RPMI8226 (cell line): ENCODE measurements at places on chromosomes 6 and 20.

- DNase-seq: no peak
Measured at GRCh38 chr20:58883241-58883691, 30.8 kb downstream of the GNAS start.

DNA sequence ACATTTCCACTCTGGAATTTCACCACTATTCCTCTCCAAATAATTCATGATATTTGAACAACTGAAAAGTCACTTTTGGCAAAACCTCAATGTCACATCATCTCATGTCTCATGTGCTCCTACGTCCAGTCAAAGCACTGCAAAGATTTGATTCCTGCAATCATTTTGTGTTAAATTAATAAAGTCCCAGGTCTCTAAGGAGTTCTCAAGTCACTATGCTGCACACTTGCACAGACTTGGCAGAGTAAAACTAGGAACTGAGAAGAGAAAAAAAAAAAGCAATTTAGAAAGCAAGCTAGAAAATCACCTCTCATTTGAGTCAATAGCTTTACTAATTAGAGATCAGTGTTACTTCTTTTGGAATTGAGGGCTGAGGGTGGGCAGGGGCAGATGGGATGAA, 11.2 kb downstream of the TBX18 start:
- no peak for DNase-seq

- no peak for DNase-seq
Measured at GRCh38 chr20:1491281-1491840, at the start of gene SIRPB2. SIRPB2 (minus strand) TSS chr20:1491420; CDS start chr20:1491359, 61 bp downstream.

- DNase-seq: no peak
Measured at GRCh38 chr6:101912311-101912710, 518.8 kb downstream of the GRIK2 start.

DNA sequence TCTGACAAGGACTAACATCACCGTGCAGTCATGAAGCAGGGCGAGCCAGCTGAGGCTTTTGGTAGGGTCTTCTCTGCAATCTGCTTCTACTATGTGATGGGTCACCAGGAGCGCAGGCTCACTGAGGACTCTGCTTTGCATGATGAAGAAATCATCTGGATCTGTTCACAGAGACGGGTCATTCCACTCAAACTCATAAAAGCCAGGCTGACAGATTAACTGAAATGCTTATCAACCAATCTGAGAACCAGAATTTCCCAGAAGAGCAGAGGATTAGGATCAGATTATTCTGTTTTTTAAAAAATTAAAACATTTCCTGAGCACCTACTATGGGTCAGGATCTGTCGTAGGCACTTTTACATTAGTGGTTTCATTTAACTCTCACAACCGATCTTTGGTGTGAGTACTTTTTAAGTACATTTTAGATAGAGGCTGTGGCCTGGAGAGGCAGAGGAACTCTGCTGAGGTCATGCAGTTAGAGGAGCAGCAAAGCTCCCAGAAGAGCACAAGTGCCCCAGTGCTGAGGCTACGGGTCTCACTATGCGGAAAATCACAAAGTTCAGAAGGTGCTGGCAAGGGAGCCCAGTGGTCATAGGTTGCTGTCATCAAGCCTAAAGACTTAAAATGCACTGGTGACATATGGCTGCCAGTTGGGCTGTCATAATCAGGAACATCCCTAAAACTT, 109.1 kb downstream of the BACH2 start:
- DNase-seq: no peak

DNA sequence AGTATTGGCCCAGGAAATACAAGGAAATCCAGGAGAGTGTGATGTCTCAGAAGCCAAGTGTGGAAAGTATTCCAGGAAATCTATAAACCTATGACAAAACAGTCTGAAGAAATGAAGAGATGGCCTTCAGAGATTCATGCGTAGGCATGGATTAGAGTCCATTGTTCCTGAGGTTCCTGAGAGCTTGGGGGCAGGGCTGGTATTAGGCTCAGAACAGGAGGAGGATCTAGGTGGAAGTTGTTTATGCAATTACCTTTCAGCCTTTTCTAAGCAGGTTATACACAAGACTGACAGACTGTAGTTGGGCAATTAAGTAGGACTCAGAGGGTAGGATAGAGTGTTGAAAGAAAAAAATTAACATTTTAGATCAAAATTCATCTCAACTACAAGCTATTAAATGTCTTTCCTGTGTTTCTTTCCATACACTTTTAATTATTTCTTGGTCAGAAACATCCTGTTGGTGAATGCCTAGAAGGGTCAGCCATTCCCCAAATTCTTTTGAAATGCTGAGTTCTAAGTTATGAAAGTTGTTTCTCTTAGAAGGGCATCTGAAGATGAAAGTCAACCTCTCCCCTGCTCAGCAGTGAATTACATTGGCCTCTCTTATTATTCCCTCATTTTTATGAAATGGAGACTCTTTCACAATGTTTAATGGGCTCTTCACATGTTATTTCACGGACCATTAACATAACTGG, 201.2 kb upstream of the MYLIP start:
- DNase-seq: no peak

- peak; percentile 32 for DNase-seq
Measured at GRCh38 chr20:33522256-33522820, 32.4 kb downstream of the CBFA2T2 start.

DNA sequence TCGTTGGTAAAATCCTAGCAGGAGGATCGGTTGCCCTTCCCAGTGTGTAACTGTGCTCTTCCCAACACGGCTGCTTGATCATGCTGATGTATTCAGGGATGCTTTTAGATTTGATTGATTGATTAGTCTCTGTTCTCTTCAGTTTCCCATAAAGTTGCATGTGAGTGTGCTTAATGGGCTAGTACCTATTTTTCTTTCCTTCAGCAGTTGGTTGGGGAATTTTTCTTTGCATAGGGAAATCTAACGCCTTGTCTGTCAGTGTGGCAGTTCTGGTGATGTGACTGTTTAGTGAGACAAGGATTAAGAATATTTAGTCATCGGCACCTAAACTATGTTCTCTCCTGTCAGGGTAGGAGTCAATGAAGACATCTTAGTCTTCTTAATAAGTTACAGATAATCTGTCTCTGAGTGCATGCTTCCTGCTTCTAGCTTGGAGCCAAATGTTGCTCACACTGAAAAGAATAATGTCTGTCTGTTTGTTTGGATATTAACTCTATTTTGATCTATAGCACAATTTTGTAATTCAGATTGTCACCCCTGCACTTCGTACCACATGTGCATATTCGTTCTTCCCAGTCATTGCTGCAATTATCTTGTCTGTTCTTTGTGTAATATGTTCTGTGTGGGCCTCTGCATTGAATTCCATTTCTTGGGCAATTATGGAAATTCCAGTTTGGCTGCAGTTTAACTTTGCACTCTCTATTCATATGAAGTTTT, 169.9 kb downstream of the EDN1 start:
- no peak for DNase-seq

DNA sequence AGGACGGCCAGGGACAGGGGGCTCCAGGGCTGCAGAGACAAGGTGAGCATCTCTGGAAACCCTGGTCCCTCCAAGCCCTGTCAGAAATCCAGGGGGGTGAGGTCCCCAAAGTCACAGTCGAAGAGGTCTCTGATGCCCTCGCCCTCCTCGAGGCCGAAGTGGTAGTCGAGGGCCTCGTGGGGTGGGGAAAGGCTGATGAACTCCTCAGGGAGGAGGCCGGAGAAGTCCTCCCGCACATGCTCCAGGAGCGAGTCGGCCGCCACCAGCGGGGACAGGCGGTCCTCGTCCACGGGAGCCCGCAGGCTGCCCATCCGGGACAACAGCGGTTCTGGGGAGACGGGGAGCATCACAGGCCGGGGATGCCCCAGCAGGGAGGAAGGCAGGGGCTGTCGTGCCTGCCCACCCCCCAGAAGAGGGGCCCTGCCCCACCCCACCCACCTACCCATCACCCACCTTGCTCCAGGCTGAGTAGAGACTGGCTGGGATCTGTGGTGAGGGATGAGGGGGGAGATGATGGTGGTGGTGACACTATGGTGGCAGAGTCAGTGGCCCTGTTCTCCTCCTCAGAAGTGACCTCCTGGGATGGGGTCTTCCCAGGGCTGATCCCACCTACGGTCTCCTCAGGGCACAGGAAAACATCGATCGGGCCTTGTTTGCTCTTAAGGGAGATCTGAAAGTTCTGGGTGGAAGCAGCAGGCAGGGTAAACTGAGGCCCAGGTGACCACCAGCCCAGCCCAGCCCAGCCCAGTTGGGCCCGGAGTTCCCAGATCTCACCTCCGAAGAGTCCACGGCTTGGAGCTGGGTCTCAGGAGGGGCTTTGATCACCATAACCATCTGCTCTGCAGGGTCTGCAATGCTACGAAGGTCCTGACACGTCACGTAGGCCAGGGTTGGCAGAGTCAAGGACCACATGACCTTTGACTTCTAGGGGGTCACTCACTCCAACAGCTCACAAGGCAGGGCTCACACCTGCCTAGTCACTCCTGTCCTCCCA, 2.7 kb upstream of the NECAB3 start:
- no peak for DNase-seq

- no peak for DNase-seq
Measured at GRCh38 chr20:2879146-2879545, 5.9 kb downstream of the PTPRA start.

GRCh38 chr6:122676146-122676545, 65.9 kb downstream of the PKIB start:
- DNase-seq: no peak

DNA sequence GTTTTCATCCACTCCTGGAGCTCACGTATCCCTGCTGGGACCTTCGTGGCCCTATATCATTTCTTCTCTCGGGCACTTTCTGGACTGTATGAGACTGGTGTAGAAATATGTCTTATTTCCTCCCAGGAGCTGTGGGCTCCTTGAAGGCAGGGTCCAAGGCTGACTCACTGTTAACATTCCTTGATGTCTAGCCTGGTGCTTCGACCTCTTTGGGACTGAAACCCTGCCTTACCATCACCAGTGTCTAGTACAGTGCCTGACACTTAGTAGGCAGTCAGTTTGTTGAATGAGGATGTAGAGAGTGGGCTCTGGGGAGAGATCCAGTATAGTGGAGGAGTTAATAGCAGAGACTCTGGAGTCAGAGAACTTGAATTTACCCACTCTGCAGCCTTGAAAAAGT, 23.6 kb downstream of the POFUT1 start:
- DNase-seq: no peak

DNA sequence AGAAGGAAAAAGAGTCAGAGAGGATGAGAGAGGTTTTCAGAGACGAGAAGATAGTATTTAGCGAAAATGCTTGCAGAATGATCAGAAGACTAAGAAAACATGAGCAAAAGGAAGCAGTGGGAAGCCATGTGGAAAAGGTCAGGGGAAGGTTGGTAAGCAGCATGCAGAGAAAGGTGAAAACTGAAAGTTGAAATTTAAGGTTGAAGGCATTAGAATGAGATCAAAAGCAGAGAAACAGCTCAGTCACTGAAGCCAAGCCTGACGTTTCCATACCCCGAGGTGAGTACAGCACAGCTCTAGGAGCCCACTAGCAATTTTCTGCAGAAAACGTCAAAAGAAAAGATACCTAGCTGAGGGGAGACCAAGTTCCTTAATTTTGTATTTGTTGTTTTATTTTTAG, 19.1 kb upstream of the TFB1M start:
- no peak for DNase-seq

GRCh38 chr6:33126101-33126714, 50.4 kb downstream of the HLA-DPB1 start:
- DNase-seq: peak; percentile 71

- no peak for DNase-seq
Measured at GRCh38 chr6:16370943-16371342, 132.6 kb downstream of the GMPR start.

GRCh38 chr6:134517145-134517658, 199.3 kb upstream of the SGK1 start:
- DNase-seq: no peak

GRCh38 chr20:10105046-10105445, 70.3 kb downstream of the ANKEF1 start:
- no peak for DNase-seq

DNA sequence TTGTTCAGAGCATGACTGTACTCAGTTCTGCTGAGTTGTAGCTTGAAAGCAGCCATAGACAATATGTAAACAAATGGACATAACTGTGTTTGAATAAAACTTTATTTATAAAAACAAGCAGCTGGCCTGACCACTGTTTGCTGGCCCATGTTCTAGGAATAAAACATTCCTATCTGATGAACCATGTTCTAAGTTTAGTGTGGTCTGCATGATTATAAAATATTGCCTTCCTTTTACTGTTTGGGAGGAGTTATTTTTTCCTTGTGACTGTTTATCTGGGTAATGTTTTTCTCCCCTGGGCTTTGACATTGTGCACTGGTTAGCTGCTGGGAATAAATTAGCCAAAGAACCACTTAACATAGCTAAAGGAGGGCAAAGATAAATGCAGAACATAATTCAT, 55.1 kb downstream of the CDS2 start:
- DNase-seq: no peak

DNA sequence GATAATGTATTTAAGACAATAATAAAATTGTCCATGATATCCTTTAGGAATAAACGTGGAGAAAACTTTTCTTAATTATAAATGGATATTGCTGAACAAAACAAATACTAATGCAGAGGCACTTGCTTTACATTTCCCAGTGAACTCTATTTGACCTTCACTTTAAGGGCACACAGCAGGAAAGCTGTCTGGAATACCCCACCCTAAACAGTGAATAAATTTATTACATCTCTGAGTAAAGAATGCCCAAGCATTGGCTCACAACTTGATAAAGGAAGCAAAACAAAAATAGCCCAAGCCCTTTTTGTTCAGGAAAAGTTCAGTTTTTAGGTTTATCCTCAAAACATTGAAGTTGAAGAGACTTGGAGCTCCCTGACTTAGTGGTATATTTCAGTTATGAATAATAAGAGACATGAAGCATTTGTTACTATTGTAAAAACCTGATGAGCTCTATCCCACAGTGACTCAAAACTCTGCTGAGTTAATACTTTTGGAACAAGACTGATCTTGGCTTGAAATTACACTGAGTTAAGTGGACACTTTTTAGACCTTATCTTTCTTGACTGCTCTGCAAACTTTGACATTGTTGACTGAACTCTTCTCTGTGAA, 353.9 kb downstream of the BCKDHB start:
- DNase-seq: no peak

- no peak for DNase-seq
Measured at GRCh38 chr20:54084727-54085388, 14.5 kb upstream of the BCAS1 start.

- no peak for DNase-seq
Measured at GRCh38 chr6:156820089-156820798, 43.1 kb downstream of the ARID1B start.

DNA sequence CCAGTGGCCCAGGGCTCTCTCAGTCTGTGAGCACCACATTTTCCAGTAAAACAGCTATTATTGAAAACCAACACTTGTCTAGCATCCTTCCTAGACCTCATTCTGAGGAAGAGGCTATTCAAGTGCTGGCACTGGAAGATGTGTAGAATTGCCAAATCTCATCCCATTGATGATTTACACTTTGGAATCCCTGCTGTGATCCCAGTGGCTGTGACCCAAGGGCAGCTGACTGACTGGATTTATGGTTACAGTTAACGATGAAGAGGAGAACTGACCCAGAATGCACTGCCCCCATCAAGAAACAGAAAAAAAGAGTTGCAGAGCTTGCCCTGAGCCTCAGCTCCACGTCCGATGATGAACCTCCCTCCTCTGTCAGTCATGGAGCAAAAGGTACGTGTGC, 2.4 kb downstream of the CMTR1 start:
- DNase-seq: no peak
